Calu3 (cell line): ENCODE measurements at places on chromosomes 12 and 14. TPM values are rescaled to one million over a fixed set of nuclear protein-coding genes. Genes with fewer than 3 reads are reported as not detected.

GRCh38 chr12:72089678-72090077, 151.0 kb downstream of the TPH2 start:
- H3K27ac ChIP-seq, result no peak overlapping the region
- H3K27me3 ChIP-seq, result no peaks in the 10 kb centered on the region
- H3K4me3 ChIP-seq, result no peak overlapping the region

DNA sequence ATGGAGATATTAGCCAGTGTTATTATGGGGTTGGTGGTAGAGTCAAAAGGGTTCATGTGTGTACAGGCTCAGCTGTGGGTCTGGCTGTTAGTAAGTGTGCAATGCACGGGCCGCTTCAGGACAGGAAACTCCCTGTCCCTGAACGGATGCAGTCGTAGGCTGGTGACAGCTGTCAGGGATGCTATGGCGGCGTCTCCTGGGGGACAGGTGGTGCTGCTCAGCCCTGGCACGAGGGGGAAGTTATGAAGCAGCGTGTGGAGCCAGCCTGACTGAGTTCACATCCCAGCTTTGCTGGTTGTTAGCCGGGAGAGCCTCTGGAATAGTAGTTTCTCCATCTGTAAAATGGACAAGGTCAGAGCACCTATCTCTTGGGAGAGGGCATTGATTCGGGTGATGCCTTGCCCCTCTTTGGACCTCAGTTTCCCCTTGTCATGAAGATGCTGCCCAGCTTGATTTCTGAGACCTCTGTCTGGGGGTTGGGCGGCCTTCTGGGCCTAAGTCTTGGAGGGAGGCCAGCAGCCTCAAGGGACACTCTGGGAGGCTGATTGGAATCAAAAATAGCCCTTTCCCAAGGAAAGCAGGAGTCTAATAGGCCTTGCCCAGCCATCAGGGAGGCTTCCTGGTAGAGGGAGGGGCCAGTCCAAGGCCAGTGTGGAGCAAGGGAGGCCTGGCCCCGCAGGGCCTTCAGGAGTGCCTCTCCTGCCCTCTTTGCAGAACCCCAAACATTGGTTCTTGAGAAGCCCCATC, 7.1 kb downstream of the ASB2 start:
- no peak overlapping the region for H3K27ac ChIP-seq
- DNase-seq, result no peak
- H3K4me3 ChIP-seq, result no peak overlapping the region
- peaks cover 20% of the 10 kb centered on the region for H3K4me1 ChIP-seq

DNA sequence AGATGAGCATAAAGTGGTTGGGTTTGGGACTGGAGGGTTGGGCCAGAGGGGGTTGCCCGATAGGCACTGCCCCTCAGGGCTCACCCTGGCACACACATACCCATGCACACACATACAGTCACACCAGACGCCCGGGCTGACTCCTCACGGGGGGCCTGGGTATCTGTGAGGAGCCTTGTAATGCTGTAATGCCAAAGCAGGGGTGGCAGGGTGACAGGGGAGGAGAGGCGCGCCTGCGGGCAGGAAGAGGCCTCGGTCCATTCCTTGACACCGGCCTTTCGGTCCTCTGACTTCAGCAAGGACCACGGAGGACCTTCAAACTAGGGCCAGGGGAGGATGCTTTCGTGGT, 375 bp downstream of the FAIM2 start:
- H3K27me3 ChIP-seq, result peaks cover 28% of the 10 kb centered on the region
- no peak for DNase-seq
- no peak overlapping the region for H3K27ac ChIP-seq
- H3K4me3 ChIP-seq, result no peak overlapping the region
- H3K4me1 ChIP-seq, result peaks cover 14% of the 10 kb centered on the region

NINJ2 gene
- total RNA-seq, result not detected in 2 replicates

GRCh38 chr14:89000007-89000942, 175.8 kb downstream of the TTC8 start:
- no peak overlapping the region for H3K27ac ChIP-seq
- DNase-seq, result peak; percentile 41
- peaks cover 9% of the 10 kb centered on the region for H3K4me1 ChIP-seq
- H3K4me3 ChIP-seq, result no peak overlapping the region
- H3K27me3 ChIP-seq, result no peaks in the 10 kb centered on the region
- H3K36me3 ChIP-seq, result no peaks in the 10 kb centered on the region

GRCh38 chr12:93813972-93814821, 137.0 kb downstream of the CRADD start:
- no peak overlapping the region for H3K4me3 ChIP-seq
- H3K27ac ChIP-seq, result no peak overlapping the region
- no peaks in the 10 kb centered on the region for H3K36me3 ChIP-seq
- no peaks in the 10 kb centered on the region for H3K27me3 ChIP-seq
- no peaks in the 10 kb centered on the region for H3K4me1 ChIP-seq

MYBPC1 gene
- total RNA-seq, result not detected in 2 replicates

C12orf54 gene
- not detected in 2 replicates for total RNA-seq
